PC-3 (cell line): ENCODE measurements at places on chromosomes 11 and 22. TPM values are rescaled to one million over a fixed set of nuclear protein-coding genes. Genes with fewer than 3 reads are reported as not detected.
A peak's percentile ranks its signal among the peaks of the same experiment; 100 is the strongest.

MUS81 gene
- total RNA-seq = 82.0 and 94.6 TPM in 2 replicates

ISX gene
- total RNA-seq = not detected in 2 replicates

INS gene
- total RNA-seq = not detected in 2 replicates

OR5B21 gene
- total RNA-seq = not detected in 2 replicates

ASPHD2 gene
- total RNA-seq = 2.1 and 2.4 TPM in 2 replicates

SYT9 gene
- 6.3 and 7.4 TPM in 2 replicates for total RNA-seq

APOA1 gene
- 0.33 TPM in 1 of 2 replicates, not detected in the other for total RNA-seq

- no peak for DNase-seq
Observed at GRCh38 chr22:38554281-38554680, 15.7 kb downstream of the DMC1 start.

- peak; percentile 11 for DNase-seq
Observed at GRCh38 chr11:95245038-95245437, 14.0 kb upstream of the SESN3 start.

- no peak for DNase-seq
Observed at GRCh38 chr11:27525824-27526516, 19.4 kb upstream of the LIN7C start.

DNA sequence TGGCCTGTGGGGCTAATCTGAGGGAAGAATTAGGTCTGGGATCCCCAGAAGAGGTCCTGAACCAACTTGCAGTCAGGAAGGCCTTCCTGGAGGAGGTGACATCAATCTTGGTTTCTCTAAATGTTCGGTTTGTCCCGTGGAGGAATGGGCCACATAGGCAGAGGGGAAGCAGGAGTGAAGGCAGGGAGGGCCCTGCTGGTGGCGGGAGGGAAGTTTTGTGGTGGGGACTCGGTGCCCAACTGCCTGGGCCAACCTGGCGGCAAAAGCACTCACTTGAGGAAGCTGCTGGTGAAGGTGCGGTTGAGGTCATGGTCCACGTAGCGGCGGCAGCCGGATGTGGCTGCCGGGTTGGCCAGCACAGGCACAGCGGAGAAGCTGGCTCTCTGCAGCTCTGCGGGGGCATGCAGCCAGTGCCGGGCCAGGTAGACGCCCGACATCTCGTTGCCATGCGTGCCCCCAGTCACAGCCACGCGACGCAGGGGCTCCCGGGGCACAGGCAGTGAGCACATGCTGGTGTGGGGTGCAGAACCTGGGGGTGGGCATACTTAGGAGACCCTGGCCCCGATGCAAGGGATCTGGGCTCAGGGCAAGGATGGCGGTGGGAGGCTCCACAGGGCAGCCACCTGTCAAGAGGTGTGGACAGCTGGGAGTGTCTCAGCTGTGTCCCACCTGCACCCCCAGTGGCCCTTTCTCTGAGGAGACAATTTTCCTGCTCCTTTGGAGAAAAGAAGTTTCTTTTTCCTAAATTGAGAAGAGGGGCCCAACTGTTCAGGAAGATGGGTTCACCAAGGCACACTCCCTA lies 3.8 kb downstream of the ACY3 start:
- no peak for DNase-seq

DNA sequence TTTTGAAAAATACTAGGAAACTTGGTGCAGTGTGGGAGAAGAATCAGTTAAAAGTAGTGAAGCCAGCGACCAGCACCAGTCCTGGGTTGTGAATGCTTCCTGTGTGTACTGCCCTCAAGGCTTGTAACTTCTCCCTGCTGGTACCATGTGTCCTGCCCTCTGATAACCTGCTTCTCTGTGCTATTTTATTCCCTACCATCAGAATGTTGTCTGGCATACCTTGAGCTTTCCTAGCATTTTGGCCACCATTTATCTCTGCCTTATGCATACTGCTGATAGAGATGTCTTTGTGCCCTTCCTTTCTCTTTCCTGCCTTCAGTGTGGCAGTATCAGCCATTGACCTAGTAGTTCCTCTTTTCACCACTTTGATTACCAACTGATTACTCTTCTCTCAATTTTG lies 2.0 kb downstream of the GTF2H1 start:
- no peak for DNase-seq

DNA sequence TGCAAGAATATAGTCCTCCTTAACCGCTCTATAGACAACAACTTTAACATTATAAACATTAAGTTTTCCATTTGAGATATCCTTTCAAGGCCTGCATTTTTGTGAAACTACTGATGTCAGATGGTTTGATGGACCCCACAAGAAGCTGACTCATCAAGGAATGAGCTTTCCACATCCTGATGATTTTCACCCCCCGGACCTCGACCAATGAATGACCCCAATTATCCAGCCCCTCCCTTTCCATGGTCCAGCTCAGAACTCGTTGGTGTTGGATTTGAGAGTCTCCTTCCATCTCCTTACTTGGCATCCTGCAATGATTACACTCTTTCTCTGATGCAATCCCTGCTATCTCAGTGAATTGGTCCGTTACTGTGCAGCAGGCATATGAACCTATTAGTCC lies 31.8 kb upstream of the GUCY1A2 start:
- no peak for DNase-seq

DNA sequence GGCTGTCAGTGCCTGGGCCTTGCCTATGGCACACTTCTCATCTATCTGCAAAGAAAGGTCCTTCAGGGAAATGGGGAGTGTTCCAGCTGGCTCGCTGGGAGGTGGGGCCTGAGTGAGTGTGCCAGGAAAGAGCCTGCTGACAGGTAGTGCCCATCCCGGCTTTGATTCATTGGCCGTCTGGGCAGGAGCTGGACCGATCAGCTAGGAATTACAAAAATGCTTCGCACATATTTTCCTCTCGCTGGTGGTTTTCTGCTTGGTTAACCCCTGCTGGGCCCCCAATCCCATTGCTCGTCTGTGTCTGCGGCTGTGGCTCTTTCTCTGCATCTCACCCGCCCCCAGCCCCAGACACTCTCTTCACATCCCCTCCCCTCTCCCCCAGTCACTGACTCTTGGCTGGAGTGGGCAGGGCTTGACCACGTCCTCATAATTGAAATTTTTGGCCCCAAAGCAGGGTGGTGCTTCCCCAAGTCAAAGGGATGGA lies 10.8 kb downstream of the LIF start:
- DNase-seq = peak; percentile 91

- no peak for DNase-seq
Observed at GRCh38 chr11:78227921-78228320, 39.2 kb downstream of the USP35 start.

DNA sequence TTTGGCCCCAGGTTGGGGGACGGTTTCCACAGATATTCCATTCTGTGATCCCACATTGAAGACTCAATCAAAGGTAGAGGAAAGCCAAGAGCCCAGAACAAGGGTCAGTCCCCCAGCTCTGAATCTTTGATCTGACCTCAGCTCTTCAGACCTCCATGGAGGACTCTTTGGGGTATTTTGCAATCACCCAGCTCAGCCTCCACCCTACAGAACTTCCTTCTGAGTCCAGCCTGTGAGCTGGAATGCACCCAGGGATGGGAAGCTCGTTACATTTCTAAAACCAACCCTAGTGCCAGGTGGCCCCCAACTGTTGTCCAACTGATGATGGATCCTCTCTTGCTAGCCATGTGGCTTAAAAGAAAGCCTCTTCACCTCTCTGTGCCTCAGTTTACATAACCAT lies 335.3 kb downstream of the MN1 start:
- no peak for DNase-seq

- no peak for DNase-seq
Observed at GRCh38 chr11:1532014-1532586, 40.0 kb downstream of the DUSP8 start.

DNA sequence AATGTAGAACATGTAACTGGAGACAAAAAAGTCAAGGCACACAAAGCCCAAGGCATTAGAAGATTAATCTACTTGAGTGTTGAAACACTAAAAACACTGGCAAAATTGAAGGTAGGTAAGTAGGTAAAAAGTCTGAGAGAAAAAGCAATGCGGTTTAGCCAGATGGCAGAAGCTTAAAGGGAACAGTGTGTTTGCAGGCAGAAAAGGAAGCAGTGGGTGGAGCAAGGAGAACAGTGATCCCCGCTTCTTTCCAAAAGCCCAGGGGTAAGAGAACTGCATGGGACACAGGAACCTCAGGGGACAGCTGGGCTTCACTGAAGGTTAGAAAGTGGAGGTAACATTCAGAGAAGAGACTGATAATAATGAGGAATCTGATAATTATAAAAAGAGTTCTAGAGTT lies 16.0 kb downstream of the MRE11 start:
- DNase-seq = no peak

DNA sequence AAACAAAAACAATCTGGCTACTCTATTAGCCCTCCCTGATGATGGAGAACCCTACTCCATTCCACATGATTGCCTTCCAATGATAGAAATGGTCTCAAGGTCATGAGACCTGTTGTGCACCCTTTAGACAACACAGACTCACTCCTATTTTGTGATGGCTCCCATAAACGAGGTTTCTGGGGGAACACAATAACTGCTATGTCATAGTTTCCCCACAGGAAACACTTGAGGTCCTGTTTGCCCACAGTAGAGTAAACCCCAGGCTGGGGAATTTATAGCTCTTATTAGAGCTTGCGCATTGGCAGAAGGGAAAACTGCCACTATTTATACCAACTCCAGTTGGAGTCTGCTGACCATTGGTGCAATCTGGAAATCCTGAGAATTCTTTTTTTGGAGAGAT lies 28.7 kb downstream of the MIF start:
- no peak for DNase-seq

GRCh38 chr11:120784566-120785251 lies 239.2 kb upstream of the TBCEL start:
- DNase-seq = no peak

GRCh38 chr11:64347193-64347867 lies 7.3 kb downstream of the CCDC88B start:
- peak; percentile 58 for DNase-seq

GRCh38 chr11:80562523-80563125 lies 1121.8 kb upstream of the TENM4 start:
- no peak for DNase-seq

GRCh38 chr11:46537121-46537520 lies 56.7 kb downstream of the AMBRA1 start:
- DNase-seq = peak; percentile 18

DNA sequence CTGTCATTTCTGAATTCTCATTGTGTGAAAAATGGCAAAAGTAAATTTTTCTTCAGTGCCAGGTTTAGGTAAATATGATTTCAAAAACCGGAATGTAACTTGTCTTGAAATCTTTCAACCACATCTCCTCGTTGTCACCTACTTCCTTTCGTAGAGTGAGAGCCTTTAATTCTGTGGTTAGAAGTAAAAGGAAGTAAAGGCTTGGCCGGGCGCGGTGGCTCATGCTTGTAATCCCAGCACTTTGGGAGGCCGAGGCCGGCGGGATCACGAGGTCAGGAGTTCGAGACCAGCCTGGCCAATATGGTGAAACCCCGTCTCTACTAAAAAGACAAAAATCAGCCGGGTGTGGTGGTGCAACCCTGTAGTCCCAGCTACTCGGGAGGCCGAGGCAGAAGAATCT lies 29.8 kb downstream of the SGSM3 start:
- no peak for DNase-seq

GRCh38 chr22:34902335-34902734 lies 163.6 kb upstream of the ISX start:
- DNase-seq = no peak
